LHCN-M2 (cell line): ENCODE measurements at places on chromosomes 6 and 20. TPM values are rescaled to one million over a fixed set of nuclear protein-coding genes. Genes with fewer than 3 reads are reported as not detected.

DNA sequence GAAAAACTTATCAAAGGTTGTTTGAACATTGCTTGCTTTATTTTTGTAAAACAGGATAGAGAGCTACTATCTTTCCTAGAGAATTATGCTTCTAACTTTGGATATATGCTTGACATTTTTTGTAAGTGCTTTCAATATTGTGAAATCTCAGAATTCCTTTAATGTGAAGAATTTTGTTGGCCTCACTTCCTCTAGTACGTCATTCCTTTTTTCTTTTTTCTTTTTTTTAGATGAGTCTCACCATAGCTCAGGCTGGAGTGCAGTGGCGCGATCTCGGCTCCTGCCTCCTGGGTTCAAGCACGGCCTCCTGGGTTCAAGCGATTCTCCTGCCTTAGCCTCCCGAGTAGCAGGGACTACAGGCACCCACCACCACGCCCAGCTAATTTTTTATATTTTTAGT, 668.1 kb downstream of the RFPL4B start:
- peak; percentile 41 for DNase-seq

- no peak for DNase-seq
Measured at GRCh38 chr6:6861351-6861894, 246.3 kb upstream of the RREB1 start.

DNA sequence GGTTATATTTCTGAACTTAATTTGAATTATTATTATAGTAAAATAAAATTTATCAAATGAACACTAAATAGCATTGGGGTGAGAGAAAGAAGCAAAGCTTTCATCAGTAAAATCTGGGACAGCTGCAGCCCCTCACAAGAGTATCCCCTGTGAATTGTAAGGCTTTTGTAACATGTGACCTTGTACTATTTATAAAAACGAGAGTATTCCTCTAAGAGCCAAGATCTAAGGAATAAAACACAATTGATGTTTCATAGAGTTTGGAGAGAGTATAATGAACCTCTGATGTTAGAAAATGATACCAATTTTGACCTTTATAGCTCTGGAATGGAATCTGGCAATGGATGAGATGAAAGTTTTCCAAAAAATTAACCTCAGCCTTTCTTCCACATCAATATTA, 617.2 kb upstream of the ID4 start:
- no peak for DNase-seq

DNA sequence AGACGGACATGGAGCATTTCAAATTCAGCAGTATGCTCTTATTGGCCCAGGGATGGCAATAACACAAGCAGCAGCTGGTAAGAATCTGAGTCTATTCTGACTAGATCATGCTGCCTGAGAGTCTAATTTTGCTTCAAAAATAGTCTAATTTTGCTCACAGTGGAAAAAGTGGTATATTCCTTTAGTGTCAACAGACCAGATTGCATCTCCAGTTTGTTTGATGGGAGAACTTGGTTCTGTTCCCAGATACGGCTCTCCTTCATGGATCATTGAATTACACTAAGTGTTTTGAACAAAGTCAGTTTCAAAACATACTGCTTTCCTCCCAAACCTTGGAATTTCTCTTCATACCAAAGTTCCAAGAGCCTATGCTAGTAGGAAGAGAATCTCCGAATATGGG, 586.1 kb downstream of the RNF144B start:
- DNase-seq: no peak

- DNase-seq: no peak
Measured at GRCh38 chr6:56104591-56104990, 142.8 kb downstream of the COL21A1 start.

Gene FAM162B
- total RNA-seq: not detected in 2 replicates

DNA sequence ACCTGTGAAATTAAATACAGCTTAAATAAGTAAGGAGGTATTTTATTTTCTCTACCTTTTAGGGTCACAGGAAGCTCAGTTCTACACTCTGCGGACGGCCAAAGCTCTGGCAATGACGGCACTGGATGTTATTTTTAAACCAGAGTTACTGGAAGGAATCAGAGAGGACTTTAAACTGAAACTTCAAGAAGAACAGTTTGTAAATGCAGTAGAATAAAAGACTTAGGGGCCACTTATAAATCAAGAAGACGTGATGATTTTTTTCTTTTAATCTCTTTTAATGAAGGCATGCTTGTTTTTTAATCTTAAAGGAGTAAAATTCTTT, 16.2 kb downstream of the PM20D2 start:
- no peak for DNase-seq

DNA sequence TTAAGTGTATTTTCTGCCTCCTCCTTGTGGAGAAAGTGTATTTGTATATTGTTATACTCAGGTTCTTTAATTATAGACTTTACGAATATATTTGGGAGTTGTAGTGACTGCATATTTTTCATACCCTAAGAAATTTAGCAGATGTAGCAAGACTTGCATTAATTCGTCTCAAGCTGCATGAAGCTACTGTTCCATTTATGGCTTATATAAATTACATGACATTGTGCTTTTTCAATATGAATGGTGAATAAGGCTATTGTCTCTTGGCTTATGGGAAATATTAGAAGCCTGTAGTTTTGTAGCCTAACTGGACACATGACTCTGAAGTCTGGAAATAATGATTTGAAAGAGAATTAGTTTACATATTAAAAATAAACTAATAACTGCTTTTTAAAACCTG, 2.4 kb downstream of the ADGRG6 start:
- no peak for DNase-seq

DNA sequence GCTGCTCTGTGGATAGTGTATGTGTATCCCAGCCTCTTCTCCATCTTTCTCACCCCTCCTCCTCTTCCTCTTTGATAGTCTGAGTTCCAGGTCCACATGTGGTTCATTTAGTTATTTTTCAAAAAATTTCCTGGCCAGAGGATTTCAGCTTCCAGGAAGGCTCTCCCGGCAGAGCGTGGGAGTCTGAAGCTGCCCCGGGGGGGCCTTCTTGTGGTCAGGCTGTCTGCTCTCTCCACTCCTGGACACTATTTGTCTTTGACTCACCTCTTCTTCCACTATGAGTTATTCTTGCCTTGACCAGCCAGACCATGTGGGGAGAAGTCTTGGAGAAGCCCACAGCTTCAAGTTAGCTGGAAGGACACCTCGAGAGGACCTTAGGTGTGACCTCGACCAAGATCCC, 258.8 kb downstream of the CDC5L start:
- no peak for DNase-seq

- DNase-seq: no peak
Measured at GRCh38 chr6:158958504-158959386, 41.3 kb downstream of the RSPH3 start.

- peak; percentile 74 for DNase-seq
Measured at GRCh38 chr20:34579191-34579978, 20.9 kb downstream of the MAP1LC3A start.

- no peak for DNase-seq
Measured at GRCh38 chr20:17651760-17652388, 30.2 kb downstream of the RRBP1 start.

Gene PRR18
- total RNA-seq: not detected in 2 replicates

Gene RAD21L1
- total RNA-seq: 0.19 and 0.29 TPM in 2 replicates

GRCh38 chr6:139313229-139313628, 21.4 kb upstream of the TXLNB start:
- DNase-seq: no peak

DNA sequence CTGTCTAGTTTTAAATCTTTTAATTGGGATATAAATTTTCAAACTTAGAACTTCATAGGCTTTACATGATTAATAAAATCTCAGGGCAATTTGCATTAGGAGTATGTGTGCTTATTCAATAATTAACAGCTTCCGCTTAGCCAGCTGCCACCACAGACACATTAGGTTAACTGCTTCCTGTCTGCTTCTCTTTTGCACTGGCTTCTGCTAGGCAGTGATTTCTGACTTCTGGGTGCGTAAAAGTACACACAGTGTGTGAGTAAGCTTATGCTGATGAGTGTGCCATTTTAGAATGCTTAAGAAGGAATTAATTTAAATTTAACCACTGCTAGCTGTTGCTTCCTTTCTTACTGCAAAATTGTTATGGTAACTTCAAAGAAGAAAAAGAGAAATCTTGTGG, 73.9 kb downstream of the F13A1 start:
- DNase-seq: no peak

- DNase-seq: no peak
Measured at GRCh38 chr6:97009781-97010492, 85.4 kb downstream of the KLHL32 start.

GRCh38 chr6:159684013-159684304, 9.1 kb downstream of the SOD2 start:
- no peak for DNase-seq

Gene ABT1
- total RNA-seq: 16.7 and 20.6 TPM in 2 replicates

- DNase-seq: no peak
Measured at GRCh38 chr20:64109831-64110391, 2.5 kb upstream of the NPBWR2 start.

Gene SLC22A7
- total RNA-seq: not detected in 2 replicates

DNA sequence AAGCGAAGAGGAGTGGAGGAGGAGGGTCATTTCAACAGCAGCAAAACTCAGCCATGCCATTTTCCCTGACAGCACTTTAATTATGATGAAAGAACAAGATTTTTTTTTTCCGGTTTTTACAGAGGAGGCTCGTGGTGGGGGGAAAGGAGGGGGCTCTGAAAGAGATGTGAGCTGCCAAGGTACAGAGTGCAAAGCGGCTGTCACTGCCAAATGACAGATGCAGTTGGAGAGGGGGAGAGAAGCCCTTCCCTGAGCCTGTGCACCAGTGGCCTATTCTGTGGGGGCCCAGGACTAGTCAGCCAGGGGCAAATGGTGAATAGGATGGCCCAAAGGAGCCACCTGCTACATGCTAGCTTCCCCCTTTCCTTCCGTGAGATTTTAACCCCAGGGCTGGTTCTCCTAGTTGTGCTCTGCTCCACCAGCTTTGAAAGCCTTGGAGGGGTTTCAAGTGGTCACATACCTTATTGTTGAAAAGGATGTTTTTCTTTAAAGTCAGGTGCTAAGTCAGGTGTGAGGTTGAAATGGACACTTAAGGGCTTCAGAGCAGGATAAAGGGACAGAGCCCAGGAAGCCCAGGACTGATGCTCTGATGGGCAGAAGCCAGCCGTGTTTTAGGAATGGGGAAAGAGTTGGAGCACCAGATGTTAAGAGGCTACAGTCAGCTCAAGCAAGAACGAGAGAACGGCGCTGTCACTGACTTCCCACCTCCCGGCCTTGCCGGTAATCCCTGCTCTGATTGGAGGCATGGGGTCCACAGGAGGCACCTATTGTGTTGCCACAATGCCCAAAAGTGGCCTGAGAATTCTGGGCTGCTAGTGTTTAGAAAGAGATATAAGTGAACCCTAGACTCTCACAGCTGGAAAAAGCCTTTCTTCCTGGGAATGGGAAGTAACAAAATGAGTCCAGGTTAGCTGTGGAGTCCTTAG, 24.8 kb downstream of the GNAS start:
- no peak for DNase-seq

Gene MCCD1
- not detected in 2 replicates for total RNA-seq

- no peak for DNase-seq
Measured at GRCh38 chr6:89951574-89952104, 57.4 kb downstream of the GJA10 start.

- no peak for DNase-seq
Measured at GRCh38 chr6:99545442-99545841, 23.0 kb downstream of the CCNC start.

GRCh38 chr20:45339084-45339483, 9.1 kb downstream of the SDC4 start:
- no peak for DNase-seq

Gene RBBP8NL
- total RNA-seq: not detected in 2 replicates

Gene BIRC7
- total RNA-seq: not detected in 2 replicates

GRCh38 chr6:127186889-127187288, 68.4 kb downstream of the RSPO3 start:
- no peak for DNase-seq

Gene NR2E1
- total RNA-seq: not detected in 2 replicates

Gene ABHD16B
- total RNA-seq: not detected in 2 replicates

- DNase-seq: peak; percentile 55
Measured at GRCh38 chr6:69825904-69826303, 29.1 kb upstream of the LMBRD1 start.

- DNase-seq: peak; percentile 21
Measured at GRCh38 chr6:100664274-100665040, 199.7 kb upstream of the SIM1 start.

GRCh38 chr6:28433119-28433518, 10.2 kb downstream of the ZSCAN23 start:
- DNase-seq: no peak

DNA sequence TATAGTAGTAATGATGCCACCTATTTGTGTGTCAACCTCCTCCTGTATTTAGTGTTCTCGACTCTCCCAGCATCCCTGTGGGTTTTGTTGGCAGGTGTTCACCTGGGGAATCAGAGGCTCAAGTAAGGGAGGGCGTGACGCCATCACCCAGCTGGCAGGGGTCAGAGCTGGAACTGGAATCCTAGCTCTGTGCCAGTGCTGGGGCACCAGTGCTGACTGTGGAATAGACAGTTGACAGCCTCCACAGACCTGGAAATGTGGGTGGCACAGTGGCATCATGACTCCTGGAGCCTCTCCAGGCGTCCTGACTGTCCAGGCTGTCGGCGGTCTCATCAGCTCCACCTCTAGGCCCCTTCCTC, 102.8 kb downstream of the SYCP2 start:
- no peak for DNase-seq

Gene AVP
- not detected in 2 replicates for total RNA-seq

Gene DEFB119
- total RNA-seq: not detected in 2 replicates

Gene TEAD3
- 16.8 and 17.5 TPM in 2 replicates for total RNA-seq

DNA sequence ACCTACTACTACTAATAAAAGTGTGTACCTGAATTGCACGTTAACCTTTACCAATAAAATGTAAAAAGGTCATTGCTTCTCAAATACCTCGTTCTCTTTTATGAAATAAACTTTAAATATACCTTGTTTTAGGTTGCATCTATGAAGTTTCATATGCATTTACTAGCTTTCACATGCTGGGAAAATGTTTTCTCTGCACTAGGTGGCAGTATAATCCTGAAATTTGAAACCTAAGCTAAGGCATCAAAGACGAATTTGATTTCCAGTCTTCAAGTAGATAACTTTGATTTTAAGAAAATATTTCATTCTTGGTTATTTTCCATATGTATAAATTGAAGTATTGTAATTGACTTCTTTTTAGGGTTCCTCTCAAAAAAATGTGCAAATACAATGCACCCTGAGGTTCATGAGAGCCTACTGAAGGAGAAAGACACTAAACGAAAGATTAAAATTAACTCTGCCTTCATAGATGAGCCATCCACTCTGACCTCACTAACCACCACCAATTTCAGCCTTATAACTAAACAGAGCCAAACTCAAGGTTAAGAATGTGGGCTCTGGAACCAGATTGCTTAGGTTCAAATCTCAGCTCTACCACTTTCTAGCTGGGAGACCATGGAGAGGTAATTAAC, 7.3 kb upstream of the COL9A1 start:
- DNase-seq: peak; percentile 46

DNA sequence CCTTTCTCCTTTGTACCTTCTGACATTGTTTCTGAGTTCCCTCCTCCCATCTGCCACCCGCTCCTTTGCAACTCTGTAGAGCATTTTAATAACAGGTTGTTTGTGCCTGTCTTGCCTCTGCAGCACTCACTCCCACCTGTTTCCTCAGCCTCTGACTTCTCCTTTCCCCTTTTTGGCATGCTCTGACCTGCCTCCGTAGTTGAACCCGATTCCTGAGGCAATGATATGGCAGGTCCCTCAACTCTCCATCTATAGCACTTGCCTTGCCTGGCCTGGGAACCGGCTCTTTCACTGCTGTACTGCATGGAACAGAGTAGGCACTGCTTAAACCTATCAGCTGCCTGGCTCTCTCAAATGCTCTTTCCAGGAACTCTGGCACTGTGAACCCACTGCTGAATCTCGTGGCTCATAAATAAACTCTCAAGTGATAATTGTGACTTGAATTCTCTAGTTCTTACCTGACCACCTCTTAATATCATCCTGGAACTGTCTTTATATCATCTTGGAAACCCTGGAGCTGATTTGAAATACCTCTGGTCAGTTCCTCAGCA, 50.3 kb downstream of the UTRN start:
- DNase-seq: no peak
